ENCODE measurements at places on chromosomes 3 and 15.
A peak's percentile ranks its signal among the peaks of the same experiment; 100 is the strongest.

GRCh38 chr3:143716731-143717130, 131.5 kb downstream of the SLC9A9 start:
- no peak for DNase-seq

- DNase-seq = no peak
Observed at GRCh38 chr3:12922881-12923431, 81.6 kb upstream of the RPL32 start.

DNA sequence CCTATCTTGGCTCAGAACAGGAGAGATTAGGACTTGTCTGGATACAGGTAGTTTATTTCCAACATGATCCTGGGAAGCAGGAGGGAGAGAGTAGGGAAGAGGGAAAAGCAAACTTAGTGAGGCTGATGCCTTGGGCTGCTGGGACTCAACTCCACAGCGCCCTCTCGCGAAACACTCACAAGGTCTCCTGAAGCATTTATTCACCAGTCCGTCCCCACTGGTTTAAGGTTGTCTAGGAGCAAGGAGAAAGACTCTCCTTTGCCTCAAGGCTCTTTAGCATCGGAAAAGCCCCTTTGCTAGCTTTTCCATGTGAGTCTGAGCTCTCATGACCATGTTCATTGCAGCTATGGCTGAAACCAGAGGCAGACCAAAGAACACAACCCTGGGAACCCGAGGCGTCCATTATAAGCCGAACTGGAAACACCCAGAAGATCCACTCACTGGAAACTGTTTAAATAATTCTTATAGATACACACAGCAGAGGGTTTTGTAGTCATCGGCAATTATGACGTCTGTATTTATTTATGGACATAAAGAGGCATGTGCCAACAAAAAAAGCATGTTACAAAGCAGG, 244.5 kb downstream of the CD47 start:
- DNase-seq = peak; percentile 3

GRCh38 chr3:177182352-177182751, 14.9 kb downstream of the TBL1XR1 start:
- DNase-seq = no peak

DNA sequence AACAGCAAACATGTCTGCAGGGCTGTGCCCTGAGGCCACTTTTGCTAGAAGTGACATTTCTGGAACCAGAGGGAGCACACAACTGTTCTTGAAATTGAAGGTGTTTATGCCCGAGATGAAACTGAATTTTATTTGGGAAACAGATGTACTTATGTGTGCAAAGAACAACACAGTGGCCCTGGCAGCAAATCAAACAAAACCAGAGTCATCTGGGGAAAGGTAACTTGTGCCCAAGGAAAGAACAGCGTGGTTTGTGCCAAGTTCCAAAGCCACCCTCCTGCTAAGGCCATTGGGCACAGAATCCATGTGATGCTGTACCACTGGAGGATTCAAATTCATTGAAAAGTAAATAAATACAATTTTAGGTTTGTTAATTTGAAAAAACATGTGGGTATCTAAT, 31.2 kb upstream of the RARRES1 start:
- DNase-seq = no peak

GRCh38 chr15:40128766-40129660, 20.3 kb upstream of the BMF start:
- DNase-seq = no peak

GRCh38 chr15:83092309-83092976, 15.0 kb upstream of the TM6SF1 start:
- no peak for DNase-seq

GRCh38 chr3:143975554-143976152, 4.0 kb downstream of the DIPK2A start:
- DNase-seq = no peak

DNA sequence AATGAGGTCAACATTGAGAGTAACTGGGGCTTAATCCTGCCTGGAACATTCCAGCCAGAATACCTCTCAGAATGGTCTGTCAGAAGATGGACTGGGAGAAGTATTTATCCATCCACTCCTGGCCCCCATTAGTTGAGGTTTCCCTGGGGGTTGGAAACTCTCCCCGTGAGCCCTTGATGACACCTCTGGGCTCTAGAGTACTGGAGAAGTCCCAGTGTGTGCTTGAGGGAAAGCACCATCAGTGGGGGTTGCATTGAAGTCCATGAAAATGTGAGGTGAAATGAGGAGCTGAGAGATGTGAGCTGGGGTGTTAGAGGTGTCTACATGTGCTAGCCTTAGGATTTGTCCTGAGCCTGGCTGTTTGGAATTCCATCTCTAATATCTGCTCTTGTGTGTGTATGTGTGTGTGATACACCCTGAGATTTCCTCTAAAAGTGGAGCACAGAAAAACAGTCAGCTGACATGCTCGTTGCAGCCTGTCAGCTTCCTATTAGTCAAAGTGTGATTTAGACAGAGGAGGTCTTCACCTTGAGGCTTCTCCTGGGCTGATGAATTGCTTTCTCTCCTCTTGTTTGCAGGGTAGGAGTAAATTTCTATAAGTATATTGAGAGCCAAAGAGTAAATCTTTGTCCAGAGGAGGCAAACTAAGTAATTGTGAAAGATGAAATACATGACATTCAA, 67.6 kb downstream of the NR1D2 start:
- no peak for DNase-seq

DNA sequence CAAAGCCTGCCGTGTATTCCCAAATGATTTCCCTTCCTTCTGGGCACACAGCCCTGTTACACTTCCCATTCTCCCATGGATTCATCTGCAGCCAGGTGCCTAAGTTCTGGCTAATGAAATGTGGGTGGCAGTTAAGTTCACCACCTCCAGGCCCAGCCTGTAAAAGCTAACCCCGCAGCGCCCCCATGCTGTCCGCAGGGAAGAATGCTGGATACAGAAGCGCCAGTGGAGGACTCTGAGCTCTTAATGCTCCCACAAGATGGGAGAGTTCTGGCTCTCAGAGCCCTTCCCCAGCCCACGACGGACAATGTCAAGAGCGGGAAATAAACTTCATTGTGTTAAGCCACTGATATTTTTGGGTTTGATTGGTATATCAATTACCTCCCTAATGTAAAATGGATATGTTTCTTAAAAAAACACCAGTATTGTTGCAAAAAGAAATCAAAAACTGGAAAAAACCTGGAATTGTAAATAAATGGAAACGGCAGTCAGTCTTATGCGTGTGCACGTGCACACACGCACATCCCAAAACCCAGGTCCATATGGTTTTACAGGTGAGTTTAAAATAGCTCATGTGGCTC, 37.7 kb upstream of the FGD5 start:
- peak; percentile 8 for DNase-seq

DNA sequence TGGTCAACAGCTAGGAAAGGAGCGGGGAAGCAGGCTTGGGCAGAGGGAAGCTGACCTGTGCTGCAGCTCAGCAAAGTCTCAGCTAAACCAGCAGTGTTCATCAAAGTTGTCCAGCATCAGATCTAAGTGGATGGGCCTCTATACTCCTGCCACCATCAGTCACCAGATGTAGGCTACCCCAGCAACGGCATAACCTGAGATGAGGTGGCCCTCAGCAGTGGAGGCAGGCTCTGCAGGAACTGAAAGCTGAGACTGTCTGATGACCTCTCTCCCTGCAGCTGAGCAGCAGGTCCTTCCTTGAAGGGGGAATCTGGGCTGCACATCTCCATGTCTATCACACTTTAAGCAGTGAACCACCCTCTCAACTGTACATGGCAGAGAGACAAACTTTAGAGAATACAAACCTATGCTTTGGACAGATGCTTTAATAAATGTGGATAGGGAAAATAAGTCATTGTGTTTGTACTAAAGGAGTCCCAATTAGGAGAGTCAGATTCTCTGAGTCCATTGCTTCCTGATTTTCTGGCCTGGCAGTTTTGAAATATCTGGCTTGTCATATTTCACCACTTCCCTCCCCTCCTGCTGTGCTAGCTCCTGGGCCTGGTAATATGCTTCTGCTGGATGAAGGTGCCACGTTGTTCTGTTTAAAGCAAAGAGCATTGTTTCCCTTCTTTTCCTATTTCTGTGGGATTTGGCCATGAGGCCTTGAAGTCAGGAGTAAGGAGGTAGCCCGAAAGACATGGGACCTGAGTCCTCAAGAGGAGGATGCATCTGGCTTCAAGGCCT, 11.1 kb upstream of the PSTPIP1 start:
- no peak for DNase-seq

GRCh38 chr15:100790786-100791265, 88.8 kb upstream of the ALDH1A3 start:
- no peak for DNase-seq

DNA sequence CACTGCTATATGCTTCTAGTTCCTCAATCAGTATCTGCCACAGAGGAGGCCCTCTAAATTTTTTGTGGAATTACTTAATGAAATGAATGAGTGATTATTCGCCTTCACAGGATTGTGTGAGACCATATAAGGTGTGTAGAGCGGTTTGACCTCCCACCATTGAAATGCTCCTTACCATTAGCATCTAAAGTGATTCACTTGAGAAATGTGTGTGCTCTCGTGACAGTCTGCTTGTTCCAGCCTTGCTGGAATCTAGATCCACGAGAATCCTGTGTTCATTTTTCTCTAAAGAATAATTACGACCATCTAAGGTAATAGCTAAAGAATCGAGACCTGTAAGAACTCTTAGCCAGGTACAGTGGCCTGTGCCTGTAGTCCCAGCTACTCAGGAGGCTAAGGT, 126.9 kb downstream of the FNDC3B start:
- no peak for DNase-seq

GRCh38 chr3:23566499-23566898, 239.3 kb upstream of the UBE2E1 start:
- no peak for DNase-seq

- DNase-seq = no peak
Observed at GRCh38 chr15:99618941-99619411, 53.2 kb downstream of the MEF2A start.

DNA sequence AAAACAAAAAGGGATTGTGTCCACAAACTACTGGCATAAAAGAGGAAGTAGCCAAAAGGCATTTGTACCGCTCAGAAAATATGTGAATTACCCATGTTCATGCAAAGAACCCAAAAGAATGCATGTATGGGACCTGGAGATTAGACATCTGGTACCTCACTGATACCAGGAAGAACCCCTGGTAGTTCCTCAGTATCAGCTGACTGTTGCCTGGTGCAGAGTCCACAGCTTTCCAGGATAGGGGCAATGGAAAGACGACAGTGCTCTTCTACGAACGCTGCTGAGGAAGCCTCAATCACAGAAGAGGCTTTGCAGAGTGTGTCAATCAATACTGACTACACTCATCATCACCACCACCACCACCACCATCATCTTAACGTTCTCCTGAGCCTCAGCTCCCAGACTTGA, 63.3 kb downstream of the ATP8B4 start:
- DNase-seq = no peak

- no peak for DNase-seq
Observed at GRCh38 chr15:87450314-87450713, 806.2 kb downstream of the NTRK3 start.

DNA sequence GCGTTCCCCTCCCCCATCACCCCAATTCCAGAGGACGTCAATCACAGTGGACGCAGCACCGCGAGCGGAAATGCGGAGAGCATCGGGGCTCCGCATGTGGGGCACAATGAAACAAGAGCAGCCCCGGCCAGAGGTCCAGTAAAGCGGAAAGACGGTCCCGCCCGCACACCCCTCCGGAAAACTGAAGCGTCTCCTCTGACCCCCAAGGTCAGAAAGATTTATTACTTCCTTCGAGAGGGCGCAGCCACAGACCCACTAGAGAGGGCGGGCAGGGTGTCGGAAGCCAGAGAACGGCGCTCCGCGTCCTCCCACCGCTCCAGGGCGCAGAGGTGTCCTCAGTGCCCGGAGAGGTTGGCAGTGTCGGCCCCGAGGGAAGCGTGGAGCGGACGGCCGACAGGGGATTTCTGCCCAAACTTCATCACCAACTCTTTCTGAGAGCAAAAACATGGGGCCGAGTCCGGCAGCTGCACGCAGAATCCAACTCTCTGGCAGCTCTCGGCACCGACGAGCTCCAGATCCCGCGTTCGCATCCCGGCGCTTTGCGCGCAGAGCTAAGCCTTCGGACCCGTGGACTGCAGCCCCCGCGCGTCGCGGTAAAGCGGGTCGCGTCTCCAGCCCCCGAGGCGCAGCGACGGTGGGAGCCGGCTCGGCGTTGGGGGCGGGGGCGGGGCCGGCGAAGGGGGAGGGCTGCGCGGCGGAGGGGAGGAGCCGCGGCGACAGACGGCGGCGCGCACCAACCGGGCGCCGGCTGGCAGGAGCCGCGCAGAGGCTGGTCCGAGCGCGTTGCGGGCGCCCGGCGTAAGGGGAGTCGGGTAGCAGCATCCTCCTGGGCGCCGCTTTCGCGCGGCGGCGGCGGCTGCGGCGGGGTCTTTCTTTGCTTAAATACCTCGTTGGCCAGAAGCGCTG, at the start of gene CHST2:
Gene CHST2 (plus strand): TSS at position 763 of the 906 bp plus-strand sequence. CDS start 1,046 bp downstream, outside the sequence.
- DNase-seq = peak; percentile 63

DNA sequence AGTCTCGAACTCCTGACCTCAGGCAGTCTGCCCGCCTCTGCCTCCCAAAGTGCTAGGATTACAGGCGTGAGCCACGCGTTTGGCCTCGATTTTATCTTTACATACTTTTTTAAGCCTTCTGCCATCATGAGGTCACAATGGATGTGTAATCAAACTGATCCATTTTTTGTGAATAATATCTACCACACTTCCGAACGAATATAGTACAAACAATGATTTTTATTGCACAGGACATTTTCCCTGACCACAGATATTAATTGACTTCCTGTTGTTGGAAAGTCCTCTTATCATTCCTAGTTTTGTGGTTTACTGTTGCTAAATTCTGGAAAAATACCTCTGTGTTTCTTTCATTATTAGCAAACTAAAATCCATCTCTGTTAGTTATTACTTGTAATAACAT, 68.9 kb downstream of the MINDY2 start:
- DNase-seq = no peak
